ENCODE measurements at places on chromosomes 11 and 22.

DNA sequence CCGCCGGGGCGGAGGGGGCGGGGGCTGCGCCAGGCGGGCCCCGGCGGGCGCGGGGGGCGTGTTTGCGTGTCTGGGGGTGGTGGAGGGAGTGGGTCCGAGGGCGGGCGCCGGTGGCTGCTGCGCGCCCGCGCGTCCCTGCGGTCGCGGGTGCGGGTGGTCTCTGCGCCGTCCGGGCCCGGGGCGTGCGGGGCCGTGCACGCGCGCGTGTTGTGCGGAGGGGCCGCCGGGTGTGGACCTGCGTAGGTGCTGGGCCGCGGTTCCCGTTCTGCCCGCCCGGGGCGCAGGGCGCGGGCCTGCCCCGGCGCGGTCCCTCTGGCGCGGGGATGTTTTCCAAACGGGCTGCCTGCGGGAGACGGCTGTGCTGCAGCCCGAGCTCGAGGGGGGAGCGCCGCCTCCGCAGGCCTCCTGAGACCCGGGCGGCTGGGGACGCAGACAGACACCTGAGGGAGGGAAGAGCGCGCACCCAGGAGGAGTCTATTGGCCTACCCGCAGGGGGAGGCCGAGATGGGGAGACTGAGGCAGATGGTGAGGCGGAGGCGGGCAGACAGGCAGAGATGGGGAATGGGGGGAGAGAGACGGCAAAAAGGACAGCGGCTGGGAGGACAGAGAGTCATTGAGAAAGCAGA lies 442 bp downstream of the PELI3 start:
- no peak for DNase-seq

DNA sequence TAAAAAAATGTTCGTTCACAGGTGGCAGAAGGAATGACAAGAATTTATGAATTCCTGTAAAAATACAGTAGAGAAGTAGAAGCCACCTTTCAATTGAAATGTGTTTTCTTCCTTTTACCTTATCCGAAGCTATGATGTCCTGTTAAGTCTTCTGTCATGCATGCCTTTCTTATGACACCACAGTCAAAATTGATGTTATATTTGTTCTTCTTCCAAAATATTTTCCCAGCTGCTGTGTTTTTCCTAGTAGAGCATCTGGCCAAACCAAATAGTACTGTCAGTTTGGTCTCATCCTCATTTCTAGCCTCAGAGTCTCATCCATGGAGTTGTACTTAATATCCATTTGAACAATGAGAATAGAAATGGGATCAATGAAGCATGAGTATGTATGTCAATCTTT lies 206.1 kb downstream of the PGR start:
- DNase-seq: no peak

DNA sequence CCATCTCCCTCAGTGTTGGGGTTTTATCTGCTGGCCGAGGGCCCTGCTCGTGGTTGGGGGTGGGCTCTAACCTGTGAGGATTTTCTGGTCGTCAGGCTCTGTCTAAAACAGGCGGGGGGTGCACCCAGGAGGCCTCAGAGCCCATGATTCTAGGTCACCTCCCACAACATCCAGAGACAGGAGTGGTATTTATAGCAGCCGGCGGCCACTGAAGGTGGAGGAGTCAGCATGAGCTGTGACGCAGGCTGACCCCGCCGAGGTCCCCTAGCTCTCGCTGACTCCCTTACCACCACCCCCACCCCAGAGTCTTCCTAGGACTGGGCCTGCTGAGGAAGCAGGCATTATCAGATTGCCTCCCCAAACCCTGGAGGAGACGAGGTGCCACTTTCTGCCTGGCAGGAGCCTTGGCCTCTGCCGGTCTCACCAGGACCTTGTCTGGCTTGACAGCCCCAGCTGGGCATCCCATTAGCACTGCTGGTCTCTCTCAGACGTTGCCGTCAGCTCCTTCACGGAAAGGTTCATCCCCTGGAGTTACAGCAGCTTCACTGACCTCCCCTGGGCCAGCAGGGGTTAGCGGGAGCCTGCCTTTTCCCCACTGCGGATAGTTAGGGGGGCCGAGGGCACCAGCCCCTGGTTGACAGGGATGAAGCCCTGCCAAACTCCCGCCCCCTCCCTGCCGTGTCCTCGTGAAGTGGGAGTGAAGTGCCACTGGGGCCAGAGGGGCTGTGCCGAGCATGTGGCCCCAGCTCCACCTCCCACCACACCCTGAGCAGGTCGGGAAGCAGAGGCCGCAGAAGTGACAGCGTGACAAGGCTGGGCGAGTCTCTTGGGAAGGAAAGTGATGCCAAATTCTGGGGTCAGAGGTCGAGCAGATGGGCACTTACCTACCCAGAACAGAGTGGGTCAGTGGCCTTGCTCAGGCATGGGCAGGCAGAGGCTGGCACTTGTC lies 26.5 kb downstream of the DAGLA start:
- DNase-seq: no peak

DNA sequence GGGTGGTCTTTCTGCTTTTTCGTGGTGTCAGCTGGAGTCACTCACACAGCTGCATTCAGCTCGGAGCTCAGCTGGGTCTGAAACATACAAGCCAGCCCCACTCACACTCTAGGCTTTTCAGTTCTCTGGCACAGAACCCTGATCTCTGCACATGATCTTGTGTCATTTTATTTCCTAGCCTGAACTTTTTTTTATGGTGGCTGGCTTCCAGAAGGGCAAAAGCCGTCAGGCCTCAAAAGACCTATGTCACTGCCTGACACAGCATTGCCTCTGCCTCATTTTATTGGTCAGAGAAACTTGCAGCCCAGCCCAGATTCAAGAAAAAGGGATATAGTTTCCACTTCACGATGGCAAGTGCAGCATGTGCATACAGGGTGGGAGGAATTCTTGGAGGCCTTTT lies 117.8 kb downstream of the NTM start:
- no peak for DNase-seq

GRCh38 chr11:11857769-11858168 lies 16.0 kb downstream of the USP47 start:
- no peak for DNase-seq

DNA sequence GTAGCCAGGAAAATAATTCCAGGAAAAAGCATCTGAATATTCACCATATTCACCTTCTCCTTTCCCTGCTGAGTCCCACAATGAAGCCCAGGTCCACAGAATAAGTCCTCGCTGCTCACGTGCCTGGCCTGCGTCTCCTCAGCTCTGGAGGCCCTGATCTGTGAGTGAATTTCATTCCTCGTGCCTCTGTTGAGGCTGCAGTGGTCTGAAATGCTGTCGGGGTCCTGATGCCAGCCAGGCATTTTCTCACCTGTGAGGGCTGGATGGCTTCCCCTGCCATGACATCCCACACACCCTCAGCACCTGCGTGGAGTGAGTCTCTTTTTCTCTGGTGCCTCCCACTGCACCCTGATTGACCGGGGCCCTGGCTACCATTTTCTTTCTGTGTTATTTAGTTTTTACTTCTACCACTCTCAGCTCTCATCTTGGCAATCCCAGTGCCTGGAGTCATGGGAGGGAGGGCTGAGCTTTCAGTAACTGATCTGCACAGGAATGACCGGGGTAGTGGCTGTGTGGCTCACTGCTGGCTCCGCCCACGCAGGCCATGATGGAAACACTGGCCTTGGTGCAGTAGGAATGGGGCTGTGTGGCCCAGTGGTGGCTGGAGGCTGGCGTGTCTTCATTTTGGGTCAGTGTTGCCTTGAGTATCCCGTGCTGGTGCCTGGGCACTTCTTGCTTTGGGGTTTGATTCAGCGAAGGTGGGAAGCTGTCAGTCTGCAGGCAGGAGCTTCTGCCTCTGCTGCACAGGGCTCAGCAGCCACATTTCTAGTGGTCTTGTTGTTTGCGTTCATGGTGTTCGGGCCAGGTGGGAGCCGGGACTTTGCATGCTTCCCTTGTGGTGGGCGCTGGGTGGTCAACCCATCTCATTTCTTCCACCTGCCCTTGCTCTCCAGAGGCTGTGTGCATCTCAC lies 807.2 kb downstream of the TBC1D22A start:
- peak; percentile 44 for DNase-seq

DNA sequence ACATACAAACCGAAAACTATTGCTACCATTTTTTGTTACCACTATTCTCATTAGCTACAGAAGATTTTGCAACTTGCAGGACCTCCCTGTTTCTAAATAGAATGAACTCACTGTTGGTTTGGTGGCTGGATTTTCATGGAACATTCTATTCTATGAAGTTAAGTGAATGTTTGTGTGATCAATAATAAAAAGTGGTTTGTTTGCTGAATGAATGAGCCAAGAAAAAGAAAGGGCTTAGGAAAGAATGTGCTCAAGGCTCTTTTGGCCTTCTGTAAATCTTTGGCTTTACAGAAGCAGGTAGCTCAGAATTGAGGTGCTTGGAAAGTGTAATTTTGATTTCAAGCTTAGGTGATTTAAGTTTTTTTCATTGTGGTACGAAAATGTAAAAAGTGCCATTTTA lies 5.9 kb upstream of the SCGB1D2 start:
- DNase-seq: no peak

- no peak for DNase-seq
These were observed 37.5 kb upstream of the CAPRIN1 start for GRCh38 chr11:34013898-34014571.

DNA sequence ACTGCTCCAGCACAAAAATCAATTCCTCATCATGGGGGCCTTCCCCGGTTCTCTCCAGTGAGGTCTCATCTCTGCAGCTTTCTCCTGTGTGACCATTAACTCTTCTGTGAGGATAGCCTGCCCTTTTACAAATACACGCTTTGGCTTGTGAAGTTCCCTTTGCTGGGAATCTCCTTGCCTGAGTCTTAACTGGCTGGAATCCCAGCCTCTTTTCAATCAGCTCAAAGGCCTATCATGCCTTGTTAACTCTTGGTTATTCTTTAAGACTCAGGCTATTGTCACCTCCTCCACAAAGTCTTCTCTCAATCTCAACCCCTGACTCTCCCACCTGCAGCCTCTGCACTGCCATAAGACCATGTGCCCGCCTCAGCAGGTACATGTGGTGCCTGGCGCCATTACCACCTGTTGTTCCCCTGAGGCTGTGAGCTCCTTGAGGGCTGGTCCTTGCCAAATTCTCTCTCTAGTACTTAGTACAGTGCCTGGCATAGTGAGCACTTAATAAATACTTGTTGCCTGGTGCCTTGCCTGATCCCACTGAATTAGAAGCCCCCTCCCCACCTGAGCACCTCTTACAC lies 128.2 kb downstream of the ST3GAL4 start:
- DNase-seq: no peak

GRCh38 chr22:26597026-26597425 lies 7.1 kb upstream of the TPST2 start:
- DNase-seq: no peak

- no peak for DNase-seq
These were observed 16.7 kb upstream of the FAM168A start for GRCh38 chr11:73614591-73614990.

- no peak for DNase-seq
These were observed 401.0 kb downstream of the LARGE1 start for GRCh38 chr22:33519071-33519973.

DNA sequence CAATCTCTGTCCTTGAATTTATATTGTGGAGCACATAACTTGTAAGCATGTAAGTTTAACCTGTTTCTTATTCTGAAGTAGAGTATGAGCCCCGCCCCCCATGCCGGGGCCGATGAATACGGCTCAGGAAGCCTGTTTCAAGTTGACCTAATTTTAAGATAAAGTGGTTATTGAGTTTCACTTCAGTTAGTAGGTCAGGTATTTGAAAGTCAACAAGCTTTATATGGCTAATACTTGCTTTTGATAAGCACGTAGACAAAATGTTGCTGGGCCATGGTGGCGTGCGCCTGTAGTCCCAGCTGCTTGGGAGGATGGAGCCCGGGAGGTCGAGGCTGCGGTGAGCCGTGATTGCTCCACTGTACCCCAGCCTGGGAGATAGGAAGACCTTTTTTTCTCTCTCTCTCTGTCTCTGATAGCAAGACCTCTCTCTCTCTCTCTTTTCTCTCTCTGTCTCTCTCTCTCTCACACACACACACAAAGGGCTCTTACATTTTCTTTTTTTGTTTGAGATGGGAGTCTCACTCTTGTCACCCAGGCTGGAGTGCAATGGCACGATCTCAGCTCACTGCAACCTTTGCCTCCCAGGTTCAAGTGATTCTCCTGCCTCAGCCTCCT lies 14.4 kb downstream of the YWHAH start:
- no peak for DNase-seq

GRCh38 chr11:95593111-95593510 lies 196.5 kb downstream of the FAM76B start:
- DNase-seq: no peak

DNA sequence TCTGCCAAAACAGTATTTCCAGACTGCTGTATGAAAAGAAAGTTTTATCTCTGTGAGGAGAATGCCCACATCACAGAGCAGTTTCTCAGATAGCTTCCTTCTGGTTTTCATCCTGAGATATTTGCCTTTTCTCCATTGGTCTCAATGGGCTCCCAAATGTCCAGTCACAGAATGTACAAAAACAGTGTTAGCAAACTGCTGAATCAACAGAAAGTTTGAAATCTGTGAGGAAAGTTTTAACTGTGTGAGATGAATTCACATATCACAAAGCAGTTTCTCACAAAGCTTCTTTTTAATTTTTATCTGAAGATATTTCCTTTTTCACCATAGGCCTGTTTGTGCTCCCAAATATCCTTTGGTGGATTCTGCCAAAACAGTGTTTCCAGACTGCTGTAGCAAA lies 207.2 kb upstream of the TRIM48 start:
- no peak for DNase-seq

DNA sequence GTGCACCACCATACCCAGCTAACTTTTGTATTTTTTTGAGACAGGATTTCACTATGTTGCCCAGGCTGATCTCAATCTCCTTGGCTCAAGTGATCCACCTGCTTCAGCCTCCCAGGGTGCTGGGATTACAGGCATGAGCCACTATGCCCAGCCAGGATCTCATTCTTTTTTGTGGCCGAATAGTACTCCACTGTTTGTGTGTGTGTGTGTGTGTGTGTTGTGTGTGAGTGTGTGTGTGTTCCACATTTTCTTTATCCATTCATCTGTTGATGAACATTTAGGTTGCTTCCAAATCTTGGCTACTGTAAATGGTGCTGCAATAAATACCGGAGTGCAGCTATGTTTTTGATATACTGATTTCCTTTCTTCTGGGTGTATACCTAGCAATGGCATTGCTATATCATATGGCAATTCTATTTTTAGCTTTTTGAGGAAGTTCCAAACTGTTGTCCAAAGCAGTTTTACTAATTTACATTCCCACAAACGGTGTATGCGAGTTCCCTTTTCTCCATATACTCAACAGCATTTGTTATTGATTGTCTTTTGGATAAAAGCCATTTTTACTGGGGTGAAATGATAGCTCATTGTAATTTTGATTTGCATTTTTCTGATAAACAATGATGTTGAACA lies 105.4 kb downstream of the TTC28 start:
- DNase-seq: no peak

- DNase-seq: peak; percentile 65
These were observed 38.9 kb upstream of the TH start for GRCh38 chr11:2210366-2211112.

- no peak for DNase-seq
These were observed 19.6 kb upstream of the DRICH1 start for GRCh38 chr22:23651676-23652075.

- no peak for DNase-seq
These were observed 275.3 kb downstream of the C11orf87 start for GRCh38 chr11:109697140-109697843.

- DNase-seq: no peak
These were observed 1.9 kb upstream of the GRAP2 start for GRCh38 chr22:39898997-39899396.

GRCh38 chr11:118744046-118744445 lies 46.9 kb downstream of the DDX6 start:
- DNase-seq: no peak

- DNase-seq: no peak
These were observed 9.0 kb downstream of the IGLL5 start for GRCh38 chr22:22896601-22897000.

- peak; percentile 59 for DNase-seq
These were observed 6.7 kb downstream of the CAPN5 start for GRCh38 chr11:77073328-77074001.

Data from type B pancreatic cell (in vitro differentiated cells).